Stimulated activated CD8-positive, alpha-beta memory T cell treated with anti-CD3 and anti-CD28 coated beads, Interleukin-7, amount 100 ng/mL, for 4 hours (primary cell): ENCODE measurements at places on chromosomes 6 and 20.

GRCh38 chr20:22559711-22560318, 24.6 kb downstream of the FOXA2 start:
- no peak for DNase-seq

GRCh38 chr6:82608781-82609180, 245.2 kb downstream of the TPBG start:
- no peak for DNase-seq

DNA sequence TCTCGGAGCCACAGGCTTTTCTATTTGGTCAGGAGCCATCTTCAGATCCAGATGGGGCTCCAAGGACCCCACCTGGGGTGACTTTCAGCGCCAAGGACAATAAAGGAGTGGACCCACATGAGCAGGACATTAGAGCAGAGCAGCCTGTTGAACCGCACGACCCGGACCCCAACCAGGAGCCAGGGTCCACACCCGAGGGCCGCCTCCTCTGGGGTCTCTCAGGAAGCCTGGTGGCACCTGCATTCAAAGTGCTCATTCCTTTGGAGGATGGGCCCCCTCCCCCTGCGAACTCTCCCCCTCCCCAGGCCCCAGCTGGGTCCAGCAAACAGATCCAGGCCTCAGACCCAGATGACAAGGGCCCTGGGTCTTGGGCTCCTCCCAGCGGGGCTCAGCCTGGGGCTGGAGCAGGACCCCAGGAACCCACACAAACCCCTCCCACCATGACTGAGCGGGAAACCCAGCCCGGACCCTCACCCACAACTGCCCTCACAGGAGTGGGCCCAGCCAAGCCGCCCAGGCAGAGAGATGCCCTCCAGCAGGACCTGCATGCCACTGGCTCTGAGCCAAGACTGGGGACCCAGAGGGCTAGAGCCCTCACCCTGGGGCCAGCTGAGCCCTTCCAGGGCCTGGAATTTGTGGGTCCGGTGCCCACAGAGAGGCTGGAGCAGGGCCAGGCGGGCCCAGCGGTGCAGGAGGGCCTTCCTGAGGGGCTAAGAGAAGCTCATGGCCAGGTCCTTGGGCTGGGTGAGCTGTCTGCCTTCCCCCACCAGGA, 23.9 kb downstream of the RAB44 start:
- DNase-seq: no peak

DNA sequence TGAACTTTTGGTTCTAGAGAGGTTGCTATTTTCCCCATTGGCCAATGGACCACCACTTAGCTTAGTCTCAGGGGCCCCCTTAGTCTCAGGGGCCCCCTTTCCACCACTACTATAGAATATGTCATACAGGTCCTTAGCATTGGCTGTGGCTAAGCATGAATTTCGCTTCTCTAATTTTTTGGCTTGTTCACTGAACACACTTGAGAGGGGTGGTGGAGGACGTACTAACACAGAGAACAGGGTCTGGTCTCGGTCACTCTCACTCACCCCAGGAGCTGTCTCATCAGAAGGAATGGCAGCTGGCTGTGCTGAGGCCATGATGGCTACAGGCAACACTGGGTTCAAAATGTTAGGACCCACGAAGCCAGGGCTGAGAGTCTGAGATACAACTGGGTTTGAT, 30.3 kb downstream of the ZNF318 start:
- DNase-seq: no peak

- no peak for DNase-seq
Observed at GRCh38 chr20:32332614-32333013, 25.5 kb upstream of the ASXL1 start.

- no peak for DNase-seq
Observed at GRCh38 chr6:25413207-25413905, 134.2 kb downstream of the CARMIL1 start.

DNA sequence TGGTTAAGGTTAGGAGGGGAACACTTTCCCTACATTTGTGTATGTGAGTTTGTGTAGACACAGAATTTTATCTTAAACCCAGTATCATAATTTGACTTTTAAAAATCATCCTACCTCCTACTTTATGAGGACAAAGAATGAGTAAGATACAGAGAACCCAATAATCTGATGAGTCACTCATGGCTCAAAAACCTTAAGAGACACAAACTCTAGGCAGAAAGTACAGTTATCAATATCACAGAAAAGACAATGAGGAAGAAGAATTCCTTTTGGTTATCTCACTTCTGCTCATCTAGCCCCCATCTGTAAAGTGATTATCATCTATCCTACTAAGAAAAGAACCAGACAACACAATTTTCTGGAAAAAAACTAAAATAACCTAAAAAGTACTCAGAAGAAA, 87.7 kb downstream of the EPB41L2 start:
- no peak for DNase-seq

DNA sequence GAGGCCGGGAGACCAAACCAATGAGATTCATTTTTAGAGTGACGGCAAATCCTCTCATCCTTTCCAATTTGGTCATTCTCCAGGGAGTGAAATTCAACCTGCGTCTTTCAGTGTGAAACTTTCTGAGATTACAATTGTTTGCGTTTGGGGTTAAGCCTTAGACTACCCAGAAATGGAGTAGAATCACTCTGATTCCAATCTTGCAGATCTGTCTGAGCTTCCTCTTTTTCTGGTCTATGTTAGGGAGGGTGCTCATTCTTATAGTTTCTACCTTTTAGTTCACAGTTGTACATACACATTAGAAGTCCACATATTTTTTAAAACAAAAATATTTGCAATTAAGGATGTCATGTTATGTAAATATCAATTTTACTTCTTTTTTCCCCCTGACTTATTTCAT, 183.0 kb upstream of the PHACTR1 start:
- DNase-seq: no peak

GRCh38 chr20:8385247-8385646, 253.2 kb downstream of the PLCB1 start:
- no peak for DNase-seq

GRCh38 chr20:58054780-58055373, 173.6 kb downstream of the ANKRD60 start:
- no peak for DNase-seq

DNA sequence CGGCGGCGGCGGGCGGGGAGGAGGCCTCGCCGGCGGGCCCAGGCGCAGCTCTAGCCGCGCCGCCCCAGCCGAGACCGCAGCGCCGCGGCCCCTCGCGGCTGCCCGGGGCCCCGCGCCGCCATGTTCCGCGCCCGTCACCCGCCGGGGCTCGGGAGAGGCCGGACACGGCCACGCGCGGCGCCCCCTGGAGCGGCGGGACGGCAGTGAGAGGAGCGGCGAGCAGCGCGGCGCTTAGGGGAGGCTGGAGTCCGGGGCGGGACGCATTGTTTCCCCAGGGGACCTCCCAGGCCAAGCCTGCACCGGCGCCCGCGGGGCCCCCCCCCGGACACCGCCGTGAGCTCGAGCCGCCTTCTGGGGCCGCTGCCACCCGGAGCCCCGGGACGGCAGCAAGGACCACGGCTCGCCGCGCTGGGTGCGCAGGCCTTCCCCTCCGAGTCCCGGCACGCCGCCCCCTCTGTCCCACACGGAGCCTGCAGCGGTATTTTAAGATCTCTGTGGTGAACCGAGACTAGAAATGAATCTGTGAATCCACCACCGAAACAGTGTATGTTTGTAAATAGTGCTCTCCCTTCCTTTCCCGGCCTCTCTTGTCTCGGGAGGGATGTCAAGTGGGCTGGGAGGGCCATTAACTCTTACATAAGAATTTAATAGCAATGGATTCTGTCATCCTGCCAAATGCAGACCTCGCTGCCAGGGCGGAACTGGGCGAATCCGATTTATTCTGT, 424 bp upstream of the KIF13A start:
- peak; percentile 23 for DNase-seq

DNA sequence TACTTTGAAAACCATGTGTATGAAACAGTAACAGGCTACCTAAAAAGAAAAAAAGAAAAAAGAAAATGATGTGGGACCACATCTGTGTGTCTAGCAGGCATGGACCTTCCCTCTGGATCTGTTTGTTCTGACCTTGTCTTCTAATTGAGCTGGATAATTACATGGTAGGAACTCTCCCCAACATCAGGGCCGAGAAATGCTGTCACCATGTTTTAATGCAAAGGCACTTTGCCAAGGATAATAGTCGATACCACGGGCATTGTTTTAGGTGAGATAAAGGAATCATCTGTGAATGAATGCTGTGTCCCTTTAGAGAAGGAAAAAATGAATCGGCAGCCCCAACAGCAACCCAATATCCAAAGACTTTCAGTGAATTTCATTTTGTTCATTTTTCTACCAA, 149.1 kb downstream of the ZDHHC14 start:
- no peak for DNase-seq

DNA sequence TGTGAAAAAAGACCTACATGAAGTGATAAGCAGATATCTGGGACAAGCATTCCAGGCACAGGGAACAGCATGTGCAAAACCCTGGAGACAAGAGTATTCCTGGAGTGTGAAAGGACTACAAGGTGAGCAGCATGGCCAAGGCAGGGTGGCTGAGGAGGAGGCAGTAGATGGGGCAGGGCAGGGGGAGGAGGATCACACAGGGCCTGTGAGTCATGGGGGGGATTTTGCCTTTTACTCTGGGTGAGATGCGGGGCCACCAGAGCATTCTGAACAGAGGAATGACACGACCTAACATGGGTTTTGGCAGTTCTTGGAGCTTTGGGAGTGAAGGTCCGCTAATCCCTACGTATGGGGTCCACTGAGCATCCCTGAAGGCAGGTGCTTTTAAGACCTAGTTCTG, 69.8 kb upstream of the CCN6 start:
- DNase-seq: no peak

- no peak for DNase-seq
Observed at GRCh38 chr6:150788089-150788488, 77.4 kb upstream of the MTHFD1L start.

- no peak for DNase-seq
Observed at GRCh38 chr6:37741757-37742400, 44.2 kb upstream of the MDGA1 start.

DNA sequence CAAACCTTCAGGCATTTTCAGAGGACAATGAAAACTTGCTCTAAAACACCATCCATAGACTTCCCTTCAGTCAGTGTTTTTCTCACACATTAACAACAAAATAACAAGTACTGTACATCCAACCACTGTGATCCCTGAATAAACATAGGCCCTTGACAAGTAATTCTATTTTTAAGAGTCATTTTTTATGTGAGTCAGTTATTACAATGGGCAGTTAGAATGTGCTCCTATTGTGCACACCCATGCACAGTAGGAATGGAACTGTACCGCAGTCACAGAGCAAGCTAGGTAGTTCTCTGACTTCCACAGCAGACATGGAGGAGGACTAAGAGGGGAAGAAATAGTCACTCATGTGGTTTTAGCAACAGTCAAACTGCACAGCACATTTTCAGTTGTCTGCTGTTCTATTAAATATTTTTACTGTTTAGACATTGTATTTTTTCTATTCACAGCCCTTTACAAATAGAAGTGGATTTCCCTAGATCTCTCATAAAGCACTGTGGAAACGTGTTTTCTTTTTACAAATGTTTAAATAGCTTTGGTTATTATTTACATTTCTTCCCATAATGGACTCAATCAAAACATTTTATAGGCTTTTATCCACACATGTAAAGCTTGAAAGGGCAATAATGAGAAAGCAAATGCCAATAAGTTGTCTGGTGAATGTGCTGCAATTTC, 100.4 kb downstream of the JAG1 start:
- DNase-seq: no peak

DNA sequence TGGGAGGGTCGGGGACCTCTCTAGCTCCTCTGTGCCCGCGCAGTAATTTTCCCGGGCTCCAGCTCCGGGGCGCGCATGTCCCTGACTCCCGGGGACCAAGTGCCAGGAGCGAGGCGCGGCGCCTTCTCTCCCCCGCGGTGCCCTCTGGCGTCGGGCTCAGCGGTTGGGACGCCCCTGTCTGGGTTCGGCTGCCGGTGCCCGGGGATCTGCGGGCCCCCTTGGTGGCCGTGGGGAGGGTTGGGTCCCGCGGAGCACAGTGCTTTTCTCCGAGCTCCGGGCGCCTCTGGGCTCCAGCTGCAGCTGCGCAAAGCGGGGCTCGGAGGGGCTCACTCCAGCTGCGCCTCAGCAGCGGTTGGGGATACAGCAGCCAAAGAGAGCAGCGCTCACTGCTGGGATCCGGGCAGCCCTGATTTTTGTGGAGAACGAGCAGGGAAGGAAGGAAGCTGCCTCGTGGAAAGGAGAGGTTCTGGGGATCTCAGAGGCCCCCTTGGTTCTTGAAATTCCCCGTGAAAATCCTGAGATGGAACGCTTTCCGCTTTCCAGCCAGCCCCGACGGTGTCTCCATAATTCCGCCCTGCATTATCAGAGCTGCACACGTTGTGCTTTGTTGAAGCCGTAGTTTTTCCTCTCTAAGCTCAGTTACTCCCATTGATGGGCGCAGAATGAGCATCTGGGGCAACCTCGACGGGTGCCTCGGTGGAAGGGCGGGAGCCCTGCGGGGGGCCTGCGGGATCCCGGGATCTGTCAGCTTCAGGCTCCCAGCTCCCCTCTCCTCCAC, 861 bp downstream of the PPP1R14C start:
- DNase-seq: no peak

DNA sequence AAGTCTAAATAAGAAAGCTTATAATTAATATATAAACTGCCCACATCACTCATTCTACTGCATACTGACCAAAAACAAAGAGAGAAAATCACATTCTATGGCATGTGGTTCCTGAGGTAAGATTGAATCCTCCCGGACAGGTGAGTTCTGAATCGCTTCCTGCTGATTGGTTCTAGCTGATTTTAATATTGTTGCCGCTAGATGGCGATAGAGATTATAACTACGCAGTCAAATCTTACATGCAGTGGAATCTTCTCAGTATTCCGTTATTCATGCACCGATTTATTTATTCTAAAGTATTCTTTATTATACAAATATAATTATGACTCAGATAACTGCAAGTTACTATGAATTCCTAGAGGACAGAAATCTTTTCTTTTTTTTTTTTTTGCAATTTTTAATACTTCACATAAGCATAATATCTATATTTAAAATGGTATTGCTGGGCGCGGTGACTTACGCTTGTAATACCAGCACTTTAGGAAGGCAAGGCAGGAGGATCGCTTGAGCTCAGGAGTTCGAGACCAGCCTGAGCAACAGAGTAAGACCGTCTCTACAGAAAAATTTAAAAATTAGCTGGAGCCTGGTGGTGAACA, 24.2 kb upstream of the TMX4 start:
- no peak for DNase-seq

DNA sequence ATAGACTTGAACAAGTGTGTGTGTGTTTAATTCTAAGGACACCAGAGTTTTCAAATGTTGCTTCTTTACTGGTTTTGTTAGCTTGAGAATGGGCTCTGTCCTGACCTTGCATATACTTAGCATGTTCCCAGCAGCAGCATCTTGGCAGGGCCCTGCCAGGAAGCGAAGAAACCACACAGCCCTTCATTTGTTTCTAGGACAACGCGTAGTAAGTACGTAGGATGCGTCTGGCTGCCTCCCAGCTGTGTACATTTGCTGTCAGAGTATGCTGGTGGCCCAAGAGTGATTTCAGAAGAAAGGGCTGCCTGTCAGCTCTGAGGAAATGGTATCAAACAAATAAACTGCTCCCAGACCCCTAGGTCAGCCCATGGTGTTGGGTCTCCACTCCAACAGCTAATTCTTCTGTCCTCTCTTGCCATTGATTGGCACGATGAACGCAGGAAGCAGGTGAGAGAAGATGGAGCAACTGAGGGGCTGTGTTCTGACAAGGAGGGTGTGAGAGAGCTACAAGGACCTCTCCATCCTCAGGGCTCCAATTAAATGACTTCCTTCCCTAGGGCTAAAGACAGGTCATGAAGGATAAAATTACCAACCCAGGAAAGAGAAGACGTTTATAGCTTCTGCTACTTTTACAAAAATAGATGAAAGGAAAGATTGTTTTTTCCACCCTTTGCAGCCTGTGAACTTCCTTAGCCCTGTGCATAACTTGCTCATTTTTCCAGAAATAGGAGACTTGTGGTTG, 55.9 kb upstream of the HDDC2 start:
- DNase-seq: no peak

- DNase-seq: no peak
Observed at GRCh38 chr6:1424306-1424927, 35.0 kb downstream of the FOXF2 start.
